ENCODE measurements at places on chromosomes 2 and 18.

DNA sequence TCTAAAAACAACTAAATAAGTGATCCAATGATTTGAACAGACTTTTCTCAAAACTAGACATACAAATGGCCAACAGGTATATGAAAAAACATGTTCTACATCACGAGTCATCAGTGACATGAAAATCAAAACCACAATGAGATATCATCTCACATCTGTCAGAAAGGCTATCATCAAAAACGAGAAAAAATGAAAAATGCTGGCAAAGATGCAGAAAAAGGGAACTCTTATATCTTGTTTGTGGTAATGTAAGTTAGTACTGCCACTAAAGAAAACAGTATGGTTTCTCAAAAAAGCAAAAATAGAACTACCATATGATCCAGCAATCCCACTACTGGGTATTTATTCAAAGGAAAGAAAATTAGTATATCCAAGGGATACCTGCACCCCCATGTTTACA is 255.3 kb upstream of the FBXO11 start:
- no peak for DNase-seq

GRCh38 chr2:12767541-12767940 is 50.8 kb downstream of the TRIB2 start:
- DNase-seq: no peak

DNA sequence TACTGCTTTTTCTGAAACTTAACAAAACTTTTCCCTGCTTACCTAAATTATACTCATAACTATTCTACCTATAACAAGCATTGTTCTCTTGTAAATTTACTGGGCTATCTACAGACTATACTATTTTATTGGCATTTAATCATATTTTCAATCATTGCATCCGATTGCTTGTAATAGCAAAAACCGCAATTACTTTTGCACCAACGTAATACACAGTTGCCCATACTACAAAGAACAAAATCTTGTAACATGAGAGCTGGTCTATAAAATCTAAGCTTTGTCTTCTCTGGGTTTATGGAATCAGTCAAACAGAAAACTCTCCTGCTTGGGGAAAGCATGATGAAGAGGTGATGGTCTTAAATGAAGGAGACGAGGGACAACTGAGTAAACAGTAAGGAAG is 463.4 kb upstream of the ST6GAL2 start:
- DNase-seq: no peak

DNA sequence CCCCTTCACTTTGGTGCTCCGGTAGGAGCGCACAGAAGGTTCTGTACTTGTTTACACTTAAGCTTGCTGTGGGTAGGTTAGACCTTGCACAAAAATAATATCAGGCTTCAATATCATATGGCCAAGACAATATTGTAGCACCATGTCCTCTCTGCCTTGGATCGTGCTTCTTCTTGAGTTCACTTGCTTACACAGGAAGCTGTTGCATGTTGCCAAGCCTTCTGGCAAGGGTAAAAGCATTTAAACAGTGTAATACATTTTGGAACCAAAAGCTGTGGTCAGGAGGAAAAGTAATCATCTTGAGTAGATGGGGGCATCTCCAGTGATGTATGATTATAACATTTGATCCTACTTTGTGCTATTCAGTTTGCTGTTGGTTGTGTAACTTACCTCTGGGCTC is 197.5 kb downstream of the LTBP1 start:
- no peak for DNase-seq

DNA sequence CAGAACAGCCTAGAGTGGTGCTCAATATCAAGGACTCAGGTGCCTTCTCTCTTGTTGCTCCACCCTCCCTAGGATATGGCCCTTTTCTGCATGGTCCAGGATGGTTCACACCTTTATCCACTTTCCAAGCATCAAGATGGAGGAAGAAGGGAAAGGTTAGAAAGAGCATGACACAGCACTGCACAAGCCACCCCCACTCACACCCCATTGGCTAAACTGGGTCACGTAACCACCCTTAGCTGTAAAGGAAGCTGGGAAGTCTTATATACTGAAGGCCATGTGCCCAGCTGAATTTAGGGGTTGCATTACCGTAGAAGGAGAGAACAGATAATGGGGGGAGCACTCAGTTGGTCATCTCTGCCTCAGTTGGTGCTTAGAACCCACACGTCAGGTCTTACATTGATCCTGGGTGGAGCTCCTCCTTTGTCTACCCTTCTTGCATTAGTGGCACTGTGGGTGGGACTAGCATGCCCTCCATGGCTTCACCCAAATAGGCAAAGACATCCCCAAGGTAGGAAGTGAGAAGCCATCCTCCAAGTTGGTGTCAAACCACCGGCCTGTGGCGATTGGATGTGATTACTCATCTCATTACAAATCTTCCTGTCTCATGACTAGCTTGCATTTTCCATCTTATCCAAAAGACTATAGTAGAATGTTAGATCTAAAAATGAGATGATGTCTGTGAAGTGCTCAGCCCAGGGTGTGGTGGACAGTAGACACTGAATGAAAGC is 248.5 kb downstream of the HAUS1 start:
- DNase-seq: no peak

DNA sequence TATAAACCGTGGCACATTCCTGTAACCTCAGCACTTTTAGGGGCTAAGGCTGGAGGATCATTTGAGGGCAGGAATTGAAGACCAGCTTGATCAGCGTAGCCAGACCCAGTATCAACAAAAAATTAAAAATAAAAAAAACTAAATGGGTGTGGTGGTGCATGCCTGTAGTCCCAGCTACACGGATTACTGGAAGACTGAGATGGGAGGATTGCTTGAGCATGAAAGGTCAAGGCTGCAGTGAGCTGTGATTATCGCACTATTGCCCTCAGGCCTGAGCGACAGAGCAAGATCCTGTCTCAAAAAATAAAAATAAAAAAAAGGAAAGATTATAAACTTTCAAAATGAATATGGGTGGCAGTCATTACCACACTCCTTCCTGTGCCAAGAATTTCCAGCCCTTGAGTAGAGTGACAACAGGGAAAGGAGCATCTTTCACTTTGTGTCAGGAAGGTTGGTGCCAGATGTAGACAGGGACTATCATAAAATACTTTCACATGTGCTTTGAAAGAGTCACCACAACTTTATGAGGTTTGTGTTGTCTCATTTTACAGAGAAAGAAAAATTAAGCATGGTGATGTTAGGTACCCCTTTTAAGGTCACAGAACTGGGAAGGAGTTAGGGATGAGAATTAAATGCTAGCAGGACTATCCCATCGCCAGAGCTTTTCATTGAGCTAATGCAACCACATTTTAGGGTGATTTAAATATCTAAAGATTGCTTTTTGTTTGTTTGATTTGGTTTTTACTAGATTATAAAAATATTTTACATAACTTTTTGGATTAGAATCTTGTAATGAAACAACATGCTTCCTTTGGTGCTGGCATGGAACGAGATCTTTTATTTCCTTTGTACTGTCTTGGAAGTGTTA is 1617.4 kb upstream of the ACVR2A start:
- no peak for DNase-seq

DNA sequence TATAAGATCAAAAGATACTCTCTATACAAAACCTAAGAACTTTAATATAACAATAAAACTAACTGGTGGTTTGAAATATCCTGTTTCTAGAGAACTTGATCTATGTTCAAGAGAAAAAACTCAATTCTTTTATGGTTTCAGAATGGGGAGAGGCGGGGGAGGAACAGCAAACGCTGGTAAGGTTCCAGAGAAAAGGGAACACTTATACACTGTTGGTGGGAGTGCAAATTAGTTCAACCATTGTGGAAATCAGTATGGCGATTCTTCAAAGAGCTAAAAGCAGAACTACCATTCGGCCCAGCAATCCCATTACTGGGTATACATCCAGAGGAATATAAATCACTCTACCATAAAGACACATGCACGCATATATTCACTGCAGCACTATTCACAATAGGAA is 17.2 kb downstream of the FAM98A start:
- no peak for DNase-seq

DNA sequence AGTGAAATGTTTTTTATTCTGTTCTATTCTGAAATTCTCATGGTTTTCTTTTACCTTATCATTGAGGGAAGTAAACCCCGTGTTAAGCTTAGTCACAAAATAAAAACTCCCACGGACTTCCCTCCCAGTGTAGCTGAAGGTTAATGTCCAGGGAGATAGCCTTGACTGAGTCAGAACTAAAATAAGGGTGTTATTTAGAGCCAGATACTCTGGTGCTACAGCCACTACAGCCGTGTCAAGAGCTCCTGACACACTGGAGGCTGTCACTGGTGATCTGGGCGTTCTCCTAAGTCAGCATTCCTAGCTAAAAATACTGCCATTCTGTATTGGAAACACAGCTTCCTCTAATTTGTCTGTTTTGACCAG is 82.0 kb upstream of the RANBP2 start:
- no peak for DNase-seq

GRCh38 chr2:1047485-1047884 is 96.8 kb downstream of the SNTG2 start:
- DNase-seq: no peak

DNA sequence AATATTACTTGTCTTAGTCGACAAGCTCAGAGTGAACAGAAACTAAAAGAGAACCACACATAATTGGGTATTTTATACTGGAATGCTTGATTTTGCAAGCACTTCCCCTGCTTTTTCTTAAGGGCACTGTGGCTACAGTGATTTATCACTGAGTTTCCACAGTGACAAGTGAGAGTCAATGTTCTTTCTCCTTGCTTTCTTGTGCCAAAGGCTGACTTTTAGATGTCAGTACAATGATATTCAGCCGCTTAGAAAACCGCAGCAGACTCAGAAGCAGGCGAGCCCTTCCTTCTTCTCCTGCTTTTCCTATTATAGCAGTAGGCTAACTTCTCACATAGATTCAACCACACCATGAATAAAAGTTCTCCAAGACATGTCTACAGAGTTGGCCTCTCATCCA is 1603.6 kb upstream of the NXPH2 start:
- DNase-seq: no peak

GRCh38 chr18:13624563-13625237 is 101.7 kb downstream of the FAM210A start:
- DNase-seq: no peak

- no peak for DNase-seq
Observed at GRCh38 chr18:38606841-38607240, 1041.2 kb upstream of the CELF4 start.

- DNase-seq: no peak
Observed at GRCh38 chr2:136750065-136750464, 15.3 kb upstream of the THSD7B start.

GRCh38 chr2:168913495-168913894 is 12.4 kb downstream of the G6PC2 start:
- no peak for DNase-seq

DNA sequence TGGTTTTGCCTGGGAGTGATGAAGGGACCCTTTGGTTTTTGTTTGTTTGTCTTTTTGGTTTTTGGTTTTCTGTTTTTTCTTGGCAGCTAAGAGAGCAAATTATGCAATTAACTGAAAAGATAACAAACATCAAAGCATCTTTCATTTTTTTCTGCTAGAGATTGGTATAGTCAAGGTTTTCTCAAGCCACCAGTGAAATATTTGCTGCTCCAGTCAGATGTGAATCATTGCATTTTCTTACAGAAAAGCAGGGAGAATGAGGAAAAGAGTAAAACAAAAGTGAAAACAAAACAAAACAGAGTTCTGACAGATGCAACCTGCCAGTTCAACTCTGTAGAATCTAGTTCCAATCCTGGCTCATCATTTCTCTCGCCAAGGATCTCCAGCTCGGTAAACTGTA is 660.7 kb downstream of the DSC3 start:
- DNase-seq: no peak

DNA sequence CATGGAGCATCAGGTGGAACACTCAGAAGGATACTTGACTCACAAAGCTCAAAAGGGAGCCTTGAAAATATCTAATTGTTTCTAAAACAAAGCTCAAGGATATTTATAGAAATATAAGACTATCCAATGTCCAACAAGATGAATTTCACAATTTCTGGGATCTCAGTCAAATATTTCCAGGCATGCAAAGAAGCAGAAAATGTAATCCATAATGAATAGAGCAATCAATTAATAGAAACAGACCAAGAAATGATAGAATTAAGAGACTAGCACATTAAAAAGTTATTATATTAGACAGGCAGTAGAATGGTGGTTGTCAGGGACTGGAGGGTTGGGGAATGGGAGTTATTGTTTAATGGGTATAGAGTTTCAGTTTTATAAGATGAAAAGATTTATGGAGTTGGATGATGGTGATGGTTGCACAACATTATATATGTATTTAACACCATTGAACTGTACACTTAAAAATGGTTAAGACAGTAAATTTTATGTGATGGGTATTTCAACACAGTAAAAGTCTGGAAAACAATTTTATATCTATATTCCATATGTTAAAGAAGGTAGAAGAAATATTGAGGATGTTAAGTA is 189.9 kb upstream of the PIEZO2 start:
- DNase-seq: no peak

- no peak for DNase-seq
Observed at GRCh38 chr2:171146633-171147032, 14.1 kb downstream of the TLK1 start.

DNA sequence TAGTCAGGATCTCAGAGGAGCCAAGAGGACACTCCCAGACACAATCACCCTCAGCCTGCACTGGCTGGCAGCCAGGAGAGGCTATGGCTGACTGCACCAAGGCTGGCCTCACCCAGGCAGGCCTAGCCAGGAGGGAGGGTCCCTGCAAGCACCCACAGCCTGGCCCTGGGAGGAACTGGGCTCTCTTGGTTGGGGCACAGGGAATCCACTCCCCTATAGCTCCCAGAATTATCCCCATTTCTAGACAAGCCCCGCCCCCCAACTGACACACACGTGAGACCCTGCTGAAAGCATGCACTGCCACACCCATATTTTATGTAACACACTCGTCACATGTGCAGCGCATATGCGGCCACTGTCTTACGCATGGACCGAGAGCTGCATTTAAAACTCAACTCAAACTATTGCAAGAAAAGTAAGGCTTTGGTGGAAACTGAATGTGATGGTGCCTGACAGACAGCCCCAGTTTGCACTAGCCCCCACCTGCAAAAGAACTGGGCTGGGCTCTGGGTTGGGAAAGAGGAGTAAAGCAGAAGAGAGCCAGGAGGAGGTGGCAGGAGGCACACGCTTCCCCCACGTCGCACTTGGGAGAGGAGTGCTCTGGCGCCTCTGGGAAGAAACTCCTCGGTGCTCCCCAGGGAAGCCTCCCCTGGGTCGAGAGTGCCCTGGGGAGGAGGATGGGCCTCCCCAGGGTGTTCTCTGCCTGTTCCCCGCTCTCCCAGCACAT is 28.9 kb upstream of the ARHGEF4 start:
- no peak for DNase-seq

- DNase-seq: no peak
Observed at GRCh38 chr2:85959826-85960225, 71.0 kb upstream of the ST3GAL5 start.

GRCh38 chr2:190408538-190409271 is 550 bp downstream of the MFSD6 start:
- no peak for DNase-seq

DNA sequence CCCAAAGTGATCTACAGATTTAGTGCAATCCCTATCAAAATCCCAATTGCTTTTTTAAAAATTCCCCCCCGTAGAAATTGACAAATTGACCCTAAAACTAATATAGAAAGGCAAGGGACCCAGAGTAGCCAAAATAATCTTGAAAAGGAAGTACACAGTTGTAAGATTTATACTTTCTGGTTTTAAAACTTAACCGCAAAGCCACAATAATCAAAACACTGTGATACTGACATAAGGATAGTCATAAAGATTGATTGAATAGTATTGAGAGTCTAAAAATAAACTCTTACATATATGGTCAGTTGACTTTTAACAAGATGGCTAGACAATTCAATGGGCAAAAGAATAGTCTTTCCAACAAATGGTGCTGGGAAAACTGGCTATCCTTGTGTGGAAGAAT is 58.7 kb upstream of the GAREM2 start:
- no peak for DNase-seq

Measured in NT2/D1 (cell line).